ENCODE measurements at places on chromosomes 3 and 15. TPM values are rescaled to one million over a fixed set of nuclear protein-coding genes. Genes with fewer than 3 reads are reported as not detected.

The CA12 gene
- total RNA-seq = 19.2 TPM

The VWA5B2 gene
- total RNA-seq = not detected

The TOPBP1 gene
- total RNA-seq = 66.9 TPM

The HDC gene
- not detected for total RNA-seq

The MORC1 gene
- total RNA-seq = not detected

The HES1 gene
- 42.3 TPM for total RNA-seq

The MGA gene
- 28.8 TPM for total RNA-seq

The SPSB4 gene
- 0.08 TPM for total RNA-seq

The ITIH1 gene
- not detected for total RNA-seq

The PLSCR5 gene
- not detected for total RNA-seq

The ITPKA gene
- 0.85 TPM for total RNA-seq

The WDR82 gene
- total RNA-seq = 44.2 TPM

The RAB6B gene
- 4.0 TPM for total RNA-seq

The CHCHD6 gene
- total RNA-seq = 104 TPM

The GUCA1C gene
- total RNA-seq = not detected

The RHCG gene
- 9.4 TPM for total RNA-seq

The FBXO40 gene
- total RNA-seq = 0.08 TPM
